Effector memory CD8-positive, alpha-beta T cell (primary cell): ENCODE measurements at places on chromosomes 5 and 9.

DNA sequence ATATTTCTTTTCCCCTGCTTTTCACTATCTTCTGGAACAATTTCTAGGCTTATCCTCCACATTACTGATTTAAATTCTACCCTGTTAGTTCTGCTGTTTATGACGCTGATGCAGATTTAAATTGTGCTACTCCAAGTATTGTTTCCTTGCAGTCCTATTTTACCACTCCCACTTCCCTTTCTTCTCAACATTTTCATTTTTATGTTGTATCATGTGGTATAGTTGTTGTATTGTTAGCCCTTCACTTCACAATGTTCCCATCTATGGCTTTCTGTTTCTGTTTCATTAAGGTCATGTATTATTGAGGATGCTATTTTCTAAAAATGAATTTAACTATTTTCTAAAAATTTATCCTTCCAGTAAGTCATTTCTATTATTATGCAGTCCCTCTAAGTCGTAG, 254.4 kb downstream of the NDUFS4 start:
- DNase-seq, result no peak

GRCh38 chr5:167128581-167128980, 1162.9 kb upstream of the WWC1 start:
- no peak for DNase-seq

GRCh38 chr5:165569551-165569950, 2064.1 kb downstream of the MAT2B start:
- no peak for DNase-seq

DNA sequence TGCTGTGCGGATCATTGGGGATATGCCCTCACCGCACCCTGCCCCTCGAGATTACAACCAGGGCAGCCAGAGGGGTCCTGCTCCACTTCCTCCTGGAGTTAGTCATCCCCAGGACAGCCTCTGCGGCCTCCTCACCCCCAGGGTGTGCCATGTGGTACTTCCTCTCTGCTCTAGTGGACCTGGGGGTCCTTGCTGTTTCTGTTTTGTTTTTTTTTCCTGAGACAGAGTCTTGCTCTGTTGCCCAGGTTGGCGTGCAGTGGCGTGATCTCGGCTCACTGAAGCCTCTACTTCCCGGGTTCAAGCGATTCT, 5.2 kb upstream of the FCN1 start:
- no peak for DNase-seq

DNA sequence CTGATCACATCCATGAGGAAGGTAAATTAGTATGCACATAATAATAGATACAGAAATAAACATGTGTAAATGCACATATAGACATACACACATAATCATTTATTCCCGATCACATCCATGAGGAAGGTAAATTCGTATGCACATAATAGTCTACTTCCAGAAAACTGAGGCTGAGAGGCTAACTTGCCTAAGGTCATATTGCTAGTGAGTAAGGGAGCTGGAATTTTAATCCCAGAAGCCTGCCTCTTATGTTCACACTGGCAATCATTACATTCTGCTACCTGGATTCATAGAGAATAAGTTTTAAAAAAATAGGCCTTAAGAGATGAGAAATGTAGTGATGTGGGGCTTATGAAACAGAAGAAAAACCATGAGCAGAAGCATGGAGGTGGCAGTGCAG, 716.3 kb downstream of the BRINP1 start:
- DNase-seq, result no peak

GRCh38 chr5:74031536-74031935, 405.5 kb downstream of the ARHGEF28 start:
- no peak for DNase-seq

DNA sequence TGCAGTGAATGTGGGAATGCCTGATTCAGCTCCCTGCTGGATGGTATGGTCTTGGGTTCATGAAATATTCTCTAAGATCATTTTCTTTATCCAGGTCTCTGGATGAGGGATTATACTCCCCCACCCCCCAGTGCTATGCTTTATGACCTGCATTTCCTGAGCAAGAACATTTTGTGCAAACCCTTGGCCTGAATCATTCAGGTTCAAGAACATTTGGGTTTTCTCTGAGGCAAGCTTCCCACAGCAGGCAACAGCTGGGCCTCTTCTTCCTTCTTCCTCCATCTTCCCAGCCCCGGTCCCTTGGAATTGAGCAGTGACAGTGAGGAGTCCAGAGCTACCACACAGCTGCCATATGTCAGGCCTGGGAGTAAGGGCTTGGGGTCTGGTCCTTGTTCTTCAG, 58.6 kb upstream of the TNFSF15 start:
- DNase-seq, result no peak

- no peak for DNase-seq
Measured at GRCh38 chr9:68489646-68490045, 51.0 kb downstream of the TMEM252 start.

GRCh38 chr9:27701587-27701986, 128.3 kb upstream of the C9orf72 start:
- DNase-seq, result no peak

GRCh38 chr9:32136700-32137339, 247.6 kb upstream of the ACO1 start:
- DNase-seq, result no peak

DNA sequence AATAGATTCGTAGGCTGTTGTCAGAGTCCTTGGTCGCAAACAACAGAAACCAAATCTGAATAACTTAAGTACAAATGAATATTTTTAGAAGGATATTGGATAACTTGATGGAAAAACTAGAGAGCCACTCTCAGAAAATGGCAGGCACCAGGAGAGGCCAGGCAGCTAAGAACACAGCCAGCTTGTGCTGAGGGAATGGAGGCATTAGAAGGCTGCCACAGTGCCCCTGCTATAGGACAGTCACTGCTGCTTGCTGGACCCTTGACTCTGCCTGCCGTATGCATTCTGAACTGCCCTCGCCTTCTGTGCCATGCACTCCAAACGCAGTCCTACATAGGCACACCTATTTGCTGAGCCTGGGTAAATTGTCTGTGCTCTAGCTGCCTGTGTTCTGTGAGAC, 78.6 kb downstream of the MAST4 start:
- no peak for DNase-seq

GRCh38 chr5:119330367-119331183, 25.2 kb upstream of the TNFAIP8 start:
- peak; percentile 53 for DNase-seq

- DNase-seq, result no peak
Measured at GRCh38 chr9:133948131-133948530, 44.0 kb downstream of the VAV2 start.

GRCh38 chr5:170554521-170555267, 50.9 kb downstream of the KCNIP1 start:
- DNase-seq, result no peak

GRCh38 chr5:170171811-170172210, 61.0 kb upstream of the C5orf58 start:
- no peak for DNase-seq

DNA sequence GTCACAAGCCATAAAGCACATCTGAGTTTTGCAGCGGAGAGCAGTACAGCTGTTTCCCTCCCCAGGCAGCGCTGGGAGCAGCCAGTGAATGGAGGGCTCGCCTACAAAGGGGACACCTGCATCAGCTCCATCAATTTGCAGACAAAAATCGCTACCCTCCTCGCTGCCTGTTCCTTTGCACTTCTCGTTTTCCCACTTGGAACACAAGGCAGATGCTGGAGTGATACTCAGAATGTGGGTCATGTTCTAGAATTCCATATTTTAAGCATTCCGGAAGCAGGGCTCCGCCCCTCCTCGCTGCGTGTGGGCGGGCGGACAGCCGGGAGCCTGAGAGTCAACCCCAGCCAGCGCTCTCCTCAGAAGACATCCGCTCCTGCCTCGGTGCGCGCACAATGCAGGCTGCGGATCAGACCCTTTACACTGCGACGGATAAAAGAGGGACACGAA, 92.1 kb downstream of the LMNB1 start:
- no peak for DNase-seq

DNA sequence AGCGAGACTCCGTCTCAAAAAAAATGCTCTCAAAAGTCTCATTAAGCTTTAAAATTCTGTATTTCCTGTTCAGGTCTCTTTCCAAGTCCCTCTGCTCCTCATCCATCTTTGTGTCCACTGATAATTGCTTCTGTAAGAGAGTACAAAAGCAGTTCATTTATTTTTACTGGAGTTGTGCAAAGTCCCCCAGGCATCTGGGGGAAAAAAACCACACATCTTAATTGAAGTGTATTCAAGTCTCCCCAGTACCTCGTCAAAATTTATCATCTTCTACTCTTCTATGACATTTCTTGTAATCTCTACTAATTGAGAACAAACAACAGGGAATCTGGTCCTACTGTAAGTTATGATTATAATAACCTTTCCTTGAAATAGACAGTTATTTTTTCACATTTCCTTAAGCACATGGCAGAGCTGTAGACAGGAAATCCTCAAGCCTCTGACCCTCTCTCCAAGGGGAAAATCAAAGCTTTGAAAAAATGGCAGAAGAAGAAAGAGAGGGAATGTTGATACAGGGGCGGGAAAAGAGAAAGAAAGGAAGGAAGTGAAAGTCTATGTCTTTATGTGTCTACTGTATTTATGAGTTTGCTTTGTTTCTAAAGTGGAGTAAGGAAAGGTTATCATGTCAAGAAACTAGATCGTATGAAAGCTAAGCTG, 51.5 kb downstream of the RAI14 start:
- DNase-seq, result no peak

GRCh38 chr9:35820076-35820475, 5.2 kb upstream of the HINT2 start:
- DNase-seq, result no peak

DNA sequence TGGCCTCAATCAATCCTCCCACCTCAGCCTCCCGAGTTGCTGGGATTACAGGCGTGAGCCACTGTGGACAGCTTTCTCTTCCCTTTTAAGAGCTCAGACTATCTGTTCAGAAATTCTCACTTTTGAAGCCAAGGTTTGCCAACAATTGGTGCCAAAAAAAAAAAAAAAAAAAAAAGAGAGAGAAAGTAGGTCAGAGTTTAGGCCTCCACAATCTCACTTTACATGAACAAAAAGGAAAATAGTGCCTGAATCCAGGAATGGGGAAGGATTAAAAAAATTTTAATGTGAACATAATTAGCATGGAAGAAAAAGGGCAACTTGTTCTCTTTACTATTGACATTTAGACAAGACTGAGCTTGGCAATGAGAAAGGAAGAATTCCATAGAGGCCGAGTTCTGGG, 94.1 kb downstream of the NSG2 start:
- DNase-seq, result no peak

GRCh38 chr5:144203750-144204596, 33.3 kb downstream of the KCTD16 start:
- peak; percentile 33 for DNase-seq

GRCh38 chr9:133456409-133456808, 3.4 kb upstream of the CACFD1 start:
- no peak for DNase-seq

- DNase-seq, result no peak
Measured at GRCh38 chr9:115946530-115946929, 207.1 kb upstream of the PAPPA start.

DNA sequence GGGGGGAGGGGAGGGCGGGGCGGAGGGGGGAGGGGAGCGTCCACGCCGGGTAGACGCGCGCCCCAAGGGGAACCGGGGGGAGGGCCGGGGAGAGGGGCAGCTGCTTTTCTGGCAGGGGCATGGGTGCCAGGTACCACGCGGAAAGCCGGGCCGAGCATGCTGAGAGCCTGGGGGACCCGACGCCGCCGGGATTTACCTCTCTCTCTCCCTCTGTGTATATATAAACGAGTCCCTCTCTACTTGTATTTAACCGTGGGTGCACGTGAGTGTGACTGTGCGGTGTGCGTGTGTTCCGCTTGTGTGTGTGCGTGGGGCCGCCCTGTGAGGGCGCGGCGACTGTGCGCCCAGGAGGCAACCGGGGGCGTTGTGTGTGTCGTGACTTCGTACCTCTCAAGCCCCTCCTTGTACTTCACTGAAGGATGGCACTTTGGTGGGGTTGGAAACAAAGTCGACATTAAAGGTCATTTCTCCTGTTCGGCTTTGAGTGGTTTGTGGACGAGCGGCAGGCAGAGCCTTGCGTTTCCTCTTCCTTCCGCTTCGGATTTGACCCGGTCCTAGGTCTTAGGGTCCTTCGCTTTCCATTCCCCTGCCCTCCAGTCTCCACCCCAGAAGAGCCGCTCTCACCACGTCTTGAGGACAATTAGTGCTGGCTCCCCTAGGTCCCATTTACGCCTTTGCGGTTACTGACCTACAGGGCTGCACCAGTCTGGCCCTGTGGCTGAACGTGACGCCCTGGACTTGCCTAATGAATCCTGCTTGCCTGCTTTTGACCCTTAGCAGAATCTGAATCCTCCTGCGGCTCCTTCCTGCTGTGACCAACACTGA, 36.2 kb upstream of the TTC1 start:
- no peak for DNase-seq

DNA sequence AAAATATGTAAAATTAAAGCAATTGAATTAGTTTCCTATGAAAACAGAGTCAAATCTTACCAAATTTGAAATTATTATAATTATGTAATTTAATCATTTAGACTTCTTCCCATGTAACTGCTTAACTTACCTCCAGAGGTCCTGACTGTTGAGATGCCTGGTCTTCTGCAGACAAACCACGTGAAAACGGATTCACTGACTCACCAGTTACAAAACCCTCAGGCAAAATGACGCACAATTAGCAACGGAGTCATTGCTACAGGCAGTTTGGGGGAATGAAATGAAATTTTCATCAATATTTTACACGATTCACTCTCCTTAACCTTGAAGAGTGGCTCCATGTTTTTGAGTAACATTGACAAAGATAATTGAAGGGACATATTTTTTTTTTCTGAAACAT, 460.8 kb downstream of the MTRR start:
- DNase-seq, result no peak

DNA sequence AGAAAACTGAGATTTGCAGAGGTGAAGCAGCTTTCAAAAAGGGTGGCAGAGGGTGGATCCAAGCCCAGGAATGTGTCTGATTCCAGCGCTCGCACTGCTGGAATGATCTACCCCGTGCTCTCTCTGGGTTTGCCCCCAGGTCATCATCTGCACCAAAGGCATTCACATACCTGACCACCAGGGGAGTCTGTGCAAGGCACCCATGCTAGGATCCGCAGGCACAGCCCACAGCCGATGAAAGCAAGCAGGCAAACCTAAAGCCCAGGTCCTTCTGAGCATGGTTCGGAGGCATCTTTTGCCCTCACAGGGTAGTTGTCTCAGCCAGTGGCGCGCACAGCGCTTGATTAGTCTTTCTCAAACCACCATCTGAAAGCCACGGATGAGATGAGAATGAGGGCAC, 56.6 kb downstream of the TEK start:
- DNase-seq, result no peak

- DNase-seq, result no peak
Measured at GRCh38 chr5:94749042-94749441, 130.6 kb downstream of the SLF1 start.
